ENCODE measurements at places on chromosomes 6 and 20.

GRCh38 chr20:34215711-34216381 is 25.4 kb upstream of the ASIP start:
- peak; percentile 17 for DNase-seq

GRCh38 chr6:76587271-76587670 is 514.8 kb upstream of the IMPG1 start:
- DNase-seq: no peak

DNA sequence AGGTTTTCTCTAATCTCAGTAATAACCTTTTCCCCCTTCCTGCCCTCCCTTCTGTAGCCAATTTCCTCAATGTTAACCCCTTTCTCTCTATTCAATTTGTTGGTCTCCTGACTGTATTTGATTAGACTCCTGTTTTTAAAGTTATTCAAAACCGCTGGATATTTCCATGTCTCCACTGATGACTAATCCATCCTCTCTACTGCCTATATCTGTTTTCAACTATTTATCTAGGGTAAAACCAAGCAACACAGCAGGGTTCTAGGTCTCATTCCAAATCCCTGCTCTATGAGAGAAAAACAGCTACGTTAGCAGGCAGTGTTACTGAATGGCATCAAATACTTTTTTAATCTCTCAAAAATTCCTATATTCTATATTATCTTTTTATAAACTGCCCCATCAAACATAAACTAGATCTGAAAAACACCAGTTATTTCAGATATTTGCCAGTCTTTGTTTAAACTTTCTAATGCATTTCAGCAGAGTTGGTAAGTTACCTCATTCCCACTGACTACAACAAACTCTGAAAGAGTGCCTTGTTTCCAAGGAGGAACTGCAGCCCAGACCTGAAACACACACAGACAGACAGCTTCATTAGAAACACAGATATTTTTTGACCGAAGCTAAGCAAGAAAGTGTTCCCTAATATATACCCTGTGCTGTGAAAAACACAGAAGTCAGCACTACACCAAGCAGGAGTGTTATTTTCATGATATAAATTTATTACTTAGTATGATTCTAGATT is 8.2 kb downstream of the RTN4IP1 start:
- DNase-seq: no peak

- DNase-seq: no peak
Observed at GRCh38 chr6:90432937-90433336, 136.3 kb upstream of the BACH2 start.

DNA sequence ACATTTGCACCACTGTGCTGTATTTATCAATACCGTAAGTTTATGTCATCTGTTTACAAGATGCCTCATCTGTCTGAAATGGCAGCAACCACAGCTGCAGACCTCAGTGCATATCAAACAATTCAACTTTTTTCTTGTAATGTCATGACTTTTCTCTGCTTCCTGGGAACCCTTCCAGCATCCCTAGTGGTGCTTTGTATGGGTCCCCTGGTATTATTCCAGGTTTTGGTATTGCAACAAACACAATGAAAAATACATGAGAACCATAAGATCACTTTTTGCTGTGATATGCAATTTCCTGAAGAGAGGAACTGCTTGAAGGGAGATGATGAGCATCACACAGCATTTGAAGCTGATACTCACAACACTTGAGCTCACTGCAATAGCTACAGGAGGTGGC is 12.0 kb upstream of the TXNDC5 start:
- no peak for DNase-seq

DNA sequence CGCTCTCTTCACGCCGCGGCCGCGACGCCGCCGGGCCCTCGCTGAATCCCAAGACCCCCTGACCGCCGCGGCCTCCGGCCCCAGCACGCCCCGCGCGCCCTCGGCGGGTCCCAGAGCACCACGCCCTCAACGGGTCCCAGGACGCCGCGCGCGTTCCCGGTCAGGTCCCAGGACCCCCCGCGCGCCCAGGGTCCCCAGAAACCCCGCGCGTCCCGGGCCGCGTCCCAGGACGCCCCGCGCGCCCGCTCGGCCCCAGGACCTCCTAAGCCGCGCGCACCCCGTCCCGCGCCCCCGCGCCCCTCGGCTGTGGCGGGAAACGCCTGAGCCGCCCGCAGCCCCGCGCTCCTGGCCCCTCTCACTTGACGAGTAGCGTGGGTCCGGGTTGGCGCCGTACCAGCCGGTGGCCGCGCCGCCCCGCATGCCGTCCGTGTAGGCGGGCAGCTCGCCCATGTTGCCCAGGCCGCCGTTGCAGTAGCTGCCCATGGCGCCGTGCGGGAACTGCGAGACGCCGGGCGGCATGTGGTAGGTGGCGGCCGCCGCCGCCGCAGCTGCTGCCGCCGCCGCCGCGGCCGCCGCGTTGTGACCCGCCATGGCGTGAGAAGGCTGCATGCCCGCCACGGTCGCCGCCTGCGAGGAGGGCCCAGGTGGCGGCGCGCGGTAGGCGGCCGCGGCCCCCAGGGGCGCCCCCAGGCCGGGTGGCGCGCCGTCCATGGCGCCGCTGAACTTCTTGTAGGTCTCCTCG is 556 bp downstream of the NKX2-4 start:
- DNase-seq: no peak

- no peak for DNase-seq
Observed at GRCh38 chr20:23340524-23340923, 10.1 kb upstream of the NXT1 start.

GRCh38 chr6:45850378-45851033 is 165.2 kb downstream of the CLIC5 start:
- no peak for DNase-seq

- no peak for DNase-seq
Observed at GRCh38 chr20:23203951-23204730, 118.0 kb upstream of the CD93 start.

DNA sequence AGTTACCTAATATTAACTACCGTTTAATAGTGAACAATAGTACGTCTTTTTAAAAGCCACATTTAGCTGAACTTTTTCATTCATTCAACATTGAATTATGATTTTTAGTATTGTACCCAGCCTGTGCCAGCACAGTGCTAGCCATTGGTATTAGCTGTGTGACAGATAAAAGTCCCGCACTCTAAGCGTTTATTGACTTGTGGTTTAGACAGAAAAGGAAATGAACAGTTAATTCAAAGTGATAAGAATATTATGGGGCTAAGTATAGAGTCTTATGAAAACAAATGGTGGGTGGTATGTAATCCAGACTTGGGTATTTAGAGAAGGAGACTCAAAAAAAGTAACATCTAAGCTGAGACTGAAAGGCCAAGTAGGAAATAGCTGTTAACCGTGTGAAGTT is 202.3 kb downstream of the RPS12 start:
- no peak for DNase-seq

GRCh38 chr6:4577406-4577805 is 198.8 kb upstream of the CDYL start:
- no peak for DNase-seq

- no peak for DNase-seq
Observed at GRCh38 chr6:56424064-56424463, 176.7 kb upstream of the COL21A1 start.

DNA sequence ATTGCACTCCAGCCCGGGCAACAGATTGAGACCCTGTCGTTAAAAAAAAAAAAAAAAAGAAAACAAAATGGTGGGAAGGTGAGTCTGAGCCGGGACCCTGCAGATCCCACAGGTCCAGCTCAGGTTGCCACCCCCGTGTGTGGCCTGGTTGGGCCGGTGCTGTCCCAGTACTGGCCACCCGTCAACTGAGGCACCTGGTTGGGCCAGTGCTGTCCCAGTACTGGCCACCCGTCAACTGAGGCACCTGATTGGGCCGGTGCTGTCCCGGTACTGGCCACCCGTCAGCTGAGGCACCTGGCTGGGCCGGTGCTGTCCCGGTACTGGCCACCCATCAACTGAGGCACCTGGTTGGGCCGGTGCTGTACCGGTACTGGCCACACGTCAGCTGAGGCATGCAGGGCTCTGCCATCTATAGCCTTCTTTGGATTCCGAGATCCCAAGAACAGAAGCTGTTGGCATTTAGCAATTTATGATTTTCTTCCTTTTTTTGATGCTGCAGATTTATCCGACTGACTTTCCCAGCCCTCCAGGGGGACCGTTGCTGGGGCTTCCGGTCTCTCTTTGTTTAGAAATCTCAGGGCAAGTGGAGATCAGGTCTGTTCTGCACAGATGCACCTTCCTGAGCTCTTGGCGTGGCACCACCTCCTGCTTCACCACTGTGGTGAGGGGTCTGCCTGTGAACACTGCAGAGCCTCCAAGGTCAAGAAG is 113.8 kb downstream of the SYCP2 start:
- no peak for DNase-seq

- no peak for DNase-seq
Observed at GRCh38 chr6:27582928-27583725, 110.2 kb upstream of the ZNF184 start.

DNA sequence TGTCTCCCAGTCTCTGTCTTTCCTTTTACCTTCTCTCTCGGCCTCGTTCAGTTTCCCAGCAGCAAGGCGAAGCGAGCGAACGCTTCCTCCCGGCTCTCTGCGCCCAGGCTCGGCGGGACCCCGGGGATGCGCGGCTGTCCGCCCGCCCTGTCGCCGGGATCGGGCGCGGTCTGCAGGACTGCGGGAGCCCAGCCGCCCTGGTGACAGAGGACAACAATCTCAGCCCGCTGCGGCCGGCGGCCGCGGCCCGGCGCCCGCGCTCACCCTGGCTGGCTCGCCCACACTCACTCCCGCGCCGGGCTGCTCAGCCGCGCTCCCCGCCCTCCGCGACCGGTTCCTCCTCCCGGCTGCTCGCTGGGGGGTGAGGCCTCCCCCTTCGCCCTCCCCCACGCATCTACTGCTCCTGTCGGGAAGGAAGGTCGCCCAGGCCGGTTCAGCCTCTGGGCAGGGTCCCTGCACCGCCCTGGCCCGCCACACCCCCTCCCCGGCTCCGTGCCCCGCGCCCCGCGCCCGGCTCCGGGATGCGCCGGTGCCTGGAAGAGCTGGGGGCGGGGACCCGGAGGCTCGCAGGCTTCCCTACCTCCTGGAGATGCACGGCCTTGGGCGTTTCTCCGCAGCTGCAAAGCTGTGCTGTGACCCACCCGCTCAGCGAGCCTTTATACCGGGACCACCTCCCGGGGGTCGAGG is 410 bp downstream of the SYNE1 start:
- no peak for DNase-seq

DNA sequence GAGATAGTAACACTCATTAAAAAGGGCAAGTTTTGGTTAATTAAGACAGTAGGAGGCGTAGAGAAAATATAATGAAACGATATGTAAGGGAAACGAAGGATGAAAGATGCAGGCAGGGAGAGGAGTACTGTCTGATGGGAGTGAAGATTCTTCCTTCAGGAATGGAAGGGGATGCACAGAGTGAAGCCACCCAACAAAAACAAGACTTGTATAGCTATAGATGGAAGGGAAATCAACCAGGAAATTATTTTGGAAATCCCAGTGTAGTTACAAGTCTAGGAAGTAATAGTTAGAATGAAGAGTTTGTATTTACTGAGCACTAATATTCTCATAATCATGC is 19.7 kb upstream of the HLA-DRB1 start:
- DNase-seq: no peak

DNA sequence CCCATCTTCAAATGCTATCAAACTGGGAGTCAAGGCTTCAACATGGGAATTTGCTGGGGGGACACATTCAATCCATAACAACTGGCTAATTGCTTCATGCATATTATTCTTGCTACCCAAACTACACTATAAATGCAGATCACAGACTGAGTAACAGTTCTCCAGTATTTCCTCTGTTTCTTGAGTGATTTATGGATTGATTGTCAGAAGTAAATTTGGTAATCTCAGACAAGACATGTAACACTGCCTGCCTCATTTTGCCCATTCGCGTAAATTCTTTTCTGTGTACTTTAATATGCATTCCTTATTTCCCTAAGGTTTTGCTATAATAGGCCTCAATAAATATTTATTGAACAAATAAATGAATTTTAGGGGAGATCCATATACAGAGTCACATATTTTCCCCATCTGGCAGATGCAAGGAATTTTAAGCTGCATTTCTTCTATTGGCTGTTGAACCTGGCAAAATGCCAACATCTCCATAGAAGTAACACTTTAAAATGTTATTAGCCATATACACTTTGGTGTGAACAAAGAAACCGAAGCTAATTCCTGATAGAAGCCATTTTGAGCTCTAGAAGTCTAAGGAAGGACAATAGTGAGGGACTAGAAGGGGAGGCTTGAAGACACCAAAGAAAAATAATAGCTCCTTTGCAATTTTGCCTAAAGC is 98.2 kb downstream of the QRSL1 start:
- DNase-seq: no peak

GRCh38 chr6:77879527-77879926 is 226.7 kb downstream of the MEI4 start:
- no peak for DNase-seq

DNA sequence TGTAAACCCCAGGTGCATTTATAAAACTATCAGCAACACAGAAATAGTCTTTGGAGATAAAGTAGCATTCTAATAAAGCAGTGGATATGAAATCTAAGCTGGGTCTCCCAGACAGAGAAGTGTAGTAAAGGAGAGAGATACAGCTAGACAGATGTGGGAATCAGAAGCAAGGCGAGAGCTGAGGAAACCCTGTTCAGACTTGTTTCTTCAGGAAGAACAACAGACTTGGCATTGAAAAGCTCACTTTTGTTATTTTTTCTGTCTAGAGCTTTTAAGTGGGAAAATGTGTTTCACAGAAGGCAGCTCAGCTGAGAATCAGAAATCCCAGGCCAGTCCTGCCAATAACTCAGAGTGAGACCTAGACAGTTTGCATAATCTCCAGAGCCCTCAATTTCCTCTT is 52.9 kb downstream of the SLC35B3 start:
- DNase-seq: no peak

GRCh38 chr6:24547243-24547642 is 52.5 kb downstream of the ALDH5A1 start:
- DNase-seq: peak; percentile 5

GRCh38 chr6:35733633-35734032 is 3.2 kb upstream of the ARMC12 start:
- no peak for DNase-seq

GRCh38 chr6:112432853-112433252 is 85.7 kb downstream of the RFPL4B start:
- no peak for DNase-seq

GRCh38 chr6:3088446-3088845 is 20.2 kb downstream of the RIPK1 start:
- DNase-seq: no peak

DNA sequence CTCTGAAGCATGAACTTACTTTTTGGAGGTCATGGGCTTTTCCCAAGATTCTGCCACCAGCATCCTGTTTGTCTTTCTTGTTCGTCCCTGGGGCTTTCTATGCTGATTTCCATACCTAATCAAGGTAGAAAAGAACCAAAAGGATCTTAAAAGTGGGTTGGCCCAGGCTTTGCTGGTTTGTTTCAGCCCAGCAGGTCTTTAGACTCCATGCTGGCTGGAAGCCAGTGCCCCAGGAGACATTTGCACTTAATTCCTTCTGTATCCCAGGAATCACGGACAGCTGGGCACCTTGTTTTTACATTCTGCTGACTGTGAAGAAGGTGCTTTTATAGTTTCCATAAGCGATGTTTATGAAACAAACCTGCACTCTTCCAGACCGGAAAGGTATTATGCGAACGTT is 195.9 kb downstream of the CDH4 start:
- DNase-seq: no peak

GRCh38 chr20:57266291-57267157 is at the start of gene BMP7:
Gene BMP7 (minus strand): TSS chr20:57266641. CDS start chr20:57266122, 519 bp downstream.
- no peak for DNase-seq

Data from stimulated activated CD8-positive, alpha-beta memory T cell treated with anti-CD3 and anti-CD28 coated beads, Interleukin-12 subunit alpha, Interleukin-12 subunit beta, amount 100 ng/mL, for 1 hour (primary cell).